Muscle of back (tissue), 13 donors: ENCODE measurements at places on chromosomes 3 and 15. TPM values are rescaled to one million over a fixed set of nuclear protein-coding genes. Genes with fewer than 3 reads are reported as not detected.

DNA sequence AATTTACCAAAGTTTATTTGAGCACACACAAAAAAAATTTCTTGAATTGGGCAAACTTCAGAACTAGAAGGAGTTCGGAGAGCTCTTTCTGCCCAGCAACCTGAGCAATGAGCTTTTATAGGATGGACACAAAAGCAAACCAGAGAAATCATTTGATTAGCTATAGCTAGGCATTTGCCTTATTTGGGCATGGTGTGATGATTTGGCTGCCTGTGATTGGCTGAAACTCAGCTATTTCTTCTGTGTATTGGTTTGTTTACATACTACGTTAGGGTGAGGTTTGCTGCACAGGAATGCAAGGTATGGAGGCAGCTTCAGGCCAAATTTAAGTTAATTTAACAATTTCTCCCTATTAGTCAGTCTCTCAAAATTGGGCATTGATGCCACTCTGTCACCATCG is 65.1 kb downstream of the NEK11 start:
- DNase-seq = no peak

DNA sequence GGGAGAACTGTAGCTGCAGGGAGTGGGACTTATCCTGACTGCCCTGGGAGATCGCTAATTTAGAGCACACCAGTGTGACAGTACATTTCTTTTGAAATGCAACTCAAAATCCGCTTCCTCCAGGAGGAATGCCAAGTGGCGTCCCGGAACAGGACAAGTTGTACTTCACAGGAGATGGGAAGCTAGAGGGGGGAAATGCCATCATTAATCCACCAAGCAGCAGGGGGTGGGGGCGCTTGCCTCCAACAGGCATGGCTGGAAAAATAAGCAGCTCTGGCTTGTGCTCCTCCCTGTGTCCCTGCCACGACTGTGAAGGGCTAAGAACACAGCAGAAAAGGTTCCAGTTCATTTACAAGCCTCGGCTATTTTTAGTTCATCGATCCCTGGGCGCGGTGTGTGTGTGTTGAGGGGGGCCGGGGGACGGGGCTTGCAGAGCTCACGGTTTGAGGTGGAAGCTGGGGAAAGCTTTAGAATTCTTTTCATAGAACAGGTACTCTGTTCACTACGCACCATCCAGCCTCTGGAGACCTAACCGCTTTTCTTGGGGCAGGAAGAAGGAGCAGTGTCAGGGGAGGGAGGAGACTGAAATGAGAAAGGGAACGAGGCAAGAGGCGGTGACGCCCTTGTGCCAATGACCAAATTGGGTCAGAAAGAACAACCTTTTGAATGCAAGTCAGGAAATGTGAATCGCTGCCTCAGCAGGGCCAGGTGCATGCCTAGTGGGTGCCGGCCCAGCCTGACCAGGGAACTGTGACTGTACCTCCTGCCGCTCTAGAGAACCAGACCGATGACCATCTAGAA is 51.8 kb upstream of the DGKG start:
- DNase-seq = no peak

Gene PLAAT1
- polyA plus RNA-seq = 18.2 TPM

DNA sequence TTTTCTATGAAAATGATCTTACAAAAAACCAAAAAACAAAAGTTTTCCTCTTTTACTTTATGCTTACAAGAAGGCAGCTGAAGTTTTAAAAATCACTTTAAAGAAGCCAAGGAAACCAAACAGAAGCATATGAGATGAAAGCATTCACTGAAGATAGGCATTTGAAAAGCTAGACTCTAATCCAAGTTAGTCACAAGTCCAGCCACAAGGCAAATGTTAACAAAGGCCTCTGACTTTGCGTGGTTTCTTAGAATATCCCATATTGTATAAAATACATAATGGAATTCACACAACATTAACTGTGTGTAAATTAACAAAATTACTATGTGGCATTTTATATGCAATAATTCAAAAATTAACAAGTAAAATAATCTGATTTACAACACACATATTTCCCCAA is 17.7 kb downstream of the MRPL3 start:
- DNase-seq = no peak

Gene CPLX3
- not detected for polyA plus RNA-seq

Gene LRRC3B
- polyA plus RNA-seq = 14.6 TPM
